ENCODE measurements at places on chromosomes 1 and 21. TPM values are rescaled to one million over a fixed set of nuclear protein-coding genes. Genes with fewer than 3 reads are reported as not detected.

DNA sequence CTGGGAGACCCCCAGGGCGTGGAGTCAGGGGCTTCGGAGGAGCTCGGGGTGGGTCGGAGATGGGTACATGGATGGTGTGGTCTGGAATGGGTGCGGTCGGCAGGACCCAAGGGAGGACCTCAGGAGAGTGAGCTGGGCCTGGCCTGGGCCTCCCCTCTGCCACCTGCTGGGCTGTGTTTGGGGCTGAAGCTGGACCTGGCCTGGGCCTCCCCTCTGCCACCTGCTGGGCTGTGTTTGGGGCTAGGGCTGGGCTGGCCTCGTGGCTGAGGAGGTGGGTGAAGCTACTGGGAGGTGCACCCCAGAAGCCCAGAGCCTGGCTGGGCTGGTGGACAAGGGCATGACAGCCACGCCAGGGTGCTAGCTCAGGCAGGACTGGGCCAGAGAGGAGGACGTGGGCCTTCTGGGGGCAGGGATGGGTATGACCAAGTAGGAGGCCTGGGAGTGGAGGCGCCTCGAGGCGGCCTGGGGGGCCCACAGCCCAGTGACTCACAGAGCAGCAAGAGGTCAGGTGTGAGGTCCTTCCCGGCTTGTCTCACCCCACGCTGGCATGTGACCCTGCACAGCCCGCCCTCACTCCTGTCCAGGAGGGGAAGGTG is 14.5 kb downstream of the SAMD11 start:
- no peak overlapping the region for H3K4me3 ChIP-seq
- H3K27me3 ChIP-seq = peaks cover 9% of the 10 kb centered on the region
- H3K36me3 ChIP-seq = no peaks in the 10 kb centered on the region

DNA sequence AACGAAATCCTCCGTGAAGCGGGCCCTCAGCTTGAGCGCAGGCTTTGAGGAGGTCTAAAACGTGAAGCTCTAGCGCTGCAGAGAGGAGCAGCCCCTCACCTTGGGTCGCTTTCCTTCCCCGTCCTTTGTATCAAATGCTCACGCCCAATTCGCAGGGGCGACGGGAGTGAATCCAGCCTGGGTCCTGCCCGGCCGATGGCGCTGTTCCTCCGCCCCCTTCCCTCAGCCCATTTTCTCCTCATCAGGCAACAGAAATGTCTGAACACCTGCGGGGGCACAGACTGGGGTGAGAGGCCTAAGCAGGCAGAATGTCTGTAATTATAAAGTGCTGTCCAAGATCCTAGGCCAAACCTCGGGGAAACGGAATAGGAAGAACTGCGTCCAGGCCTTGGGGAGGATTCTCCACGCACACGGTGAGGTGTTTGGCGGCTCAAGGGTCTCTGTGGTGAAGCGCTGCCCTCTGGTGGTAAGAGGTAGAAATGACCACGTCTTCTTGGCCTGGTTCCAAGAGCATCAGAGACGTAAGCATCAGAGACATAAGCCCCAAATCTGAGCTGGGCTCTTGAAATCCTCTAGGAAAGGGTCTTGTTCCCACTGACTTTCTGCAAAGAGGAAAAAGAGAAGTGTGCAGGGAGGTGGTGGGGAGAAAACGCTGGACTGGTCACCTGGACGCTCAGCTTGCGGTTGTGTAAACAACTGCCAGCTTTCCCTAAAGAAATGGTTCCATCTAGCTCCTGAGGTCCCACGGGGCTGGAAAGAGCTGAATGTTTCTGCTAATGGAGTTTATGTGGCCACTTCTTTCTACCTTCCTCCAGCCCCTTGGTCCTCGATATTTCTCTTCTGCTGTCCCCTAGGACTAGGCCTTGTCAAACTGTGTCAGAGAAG is 92.1 kb upstream of the CD53 start:
- H3K4me3 ChIP-seq = no peak overlapping the region
- no peaks in the 10 kb centered on the region for H3K27me3 ChIP-seq
- H3K36me3 ChIP-seq = no peaks in the 10 kb centered on the region

DNA sequence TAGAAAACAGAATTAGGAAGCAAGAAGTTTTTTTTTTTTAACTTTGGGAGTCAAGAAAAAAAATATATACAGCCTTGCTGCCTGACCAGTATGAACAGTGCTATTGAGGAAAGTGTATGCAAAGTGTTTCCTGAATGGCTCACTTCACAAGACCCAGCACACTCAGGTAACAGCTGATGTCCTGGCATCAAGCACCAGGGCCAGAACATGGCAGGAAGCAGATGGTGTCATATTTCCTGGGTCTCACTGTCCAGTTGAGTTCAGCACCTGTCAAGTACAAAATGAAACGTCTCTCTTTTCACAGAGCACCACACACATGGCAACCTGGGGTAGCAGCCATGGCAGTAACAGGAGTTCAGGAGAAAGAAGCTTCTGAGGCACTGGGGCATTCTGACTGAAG is 372.3 kb downstream of the TTLL7 start:
- no peak overlapping the region for H3K4me3 ChIP-seq
- H3K27ac ChIP-seq = no peak overlapping the region
- no peaks in the 10 kb centered on the region for H3K4me1 ChIP-seq
- no peak for DNase-seq
- H3K36me3 ChIP-seq = no peaks in the 10 kb centered on the region

GRCh38 chr1:193185901-193186731 is at the start of gene B3GALT2:
TSS of gene B3GALT2 (minus strand) at chr1:193186613. CDS start at chr1:193181562, 5,051 bp downstream.
- peak within 1 kb of the TSS; percentile 56 for H3K4me3 ChIP-seq
- no peaks in the 10 kb centered on the region for H3K27me3 ChIP-seq
- H3K36me3 ChIP-seq = no peaks in the 10 kb centered on the region
- H3K27ac ChIP-seq = peak within 1 kb of the TSS; percentile 27
- H3K4me1 ChIP-seq = peaks cover 8% of the 10 kb centered on the region

The TFF3 gene
- total RNA-seq = 0.84 TPM

The NR1I3 gene
- total RNA-seq = not detected

Data from astrocyte (in vitro differentiated cells and primary cell).